ENCODE measurements at places on chromosomes 13 and 19.

- DNase-seq: no peak
These were observed 7.7 kb downstream of the PLEKHJ1 start for GRCh38 chr19:2228157-2229030.

- no peak for DNase-seq
These were observed 130.7 kb downstream of the MYO16 start for GRCh38 chr13:108760129-108760528.

DNA sequence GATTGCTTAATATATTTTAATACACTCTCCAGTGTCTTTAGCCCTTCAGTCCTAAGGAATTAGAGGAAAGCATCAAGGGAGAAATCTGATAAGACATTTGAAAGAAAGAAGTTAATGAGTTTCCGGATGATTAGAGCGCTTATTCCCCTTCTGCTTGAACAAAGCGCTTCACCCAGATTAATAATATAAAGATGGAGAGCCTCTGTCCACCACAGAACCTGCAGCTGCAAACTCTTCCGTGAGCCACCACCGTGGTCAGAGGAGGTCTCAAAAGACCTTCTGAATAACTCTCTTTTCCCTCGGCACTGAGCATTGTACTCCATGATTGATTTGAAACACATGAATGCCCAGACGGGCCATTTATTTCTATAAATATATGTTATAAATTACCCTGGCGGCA is 14.2 kb upstream of the TUBGCP3 start:
- DNase-seq: no peak

GRCh38 chr13:67140006-67140405 is 90.1 kb downstream of the PCDH9 start:
- DNase-seq: no peak

GRCh38 chr13:26168237-26168814 is 53.8 kb downstream of the RNF6 start:
- no peak for DNase-seq

- no peak for DNase-seq
These were observed 6.4 kb upstream of the ERCC5 start for GRCh38 chr13:102839462-102839861.

DNA sequence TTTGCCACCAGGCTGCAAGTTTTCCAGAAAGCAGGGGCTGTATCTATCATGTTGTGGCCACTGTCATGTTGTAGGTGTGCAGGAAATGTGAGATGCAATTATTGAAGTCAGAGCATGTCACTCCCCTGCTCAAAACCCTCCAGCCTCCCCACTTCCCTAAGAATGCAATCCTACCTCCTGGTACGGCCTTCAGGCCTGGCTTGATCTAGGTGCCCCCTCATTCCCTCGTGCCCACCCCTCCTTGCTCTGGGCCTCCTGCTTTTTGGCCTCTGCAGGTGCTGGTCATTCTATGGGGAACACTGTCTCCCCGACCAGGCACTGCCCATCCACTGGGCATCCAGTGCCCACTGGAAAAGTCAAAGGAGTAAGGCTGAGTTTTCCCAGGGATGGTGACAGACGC is 28.5 kb upstream of the MATK start:
- DNase-seq: no peak

GRCh38 chr19:4229179-4229931 is at the start of gene EBI3:
EBI3 (plus strand) TSS chr19:4229523; CDS start chr19:4229551, 28 bp downstream.
- DNase-seq: no peak

GRCh38 chr19:37817180-37817981 is 38.0 kb upstream of the ZNF573 start:
- no peak for DNase-seq

- no peak for DNase-seq
These were observed 66.8 kb upstream of the NPAS1 start for GRCh38 chr19:46952874-46953273.

- no peak for DNase-seq
These were observed 711 bp downstream of the FUT2 start for GRCh38 chr19:48696353-48697010.

DNA sequence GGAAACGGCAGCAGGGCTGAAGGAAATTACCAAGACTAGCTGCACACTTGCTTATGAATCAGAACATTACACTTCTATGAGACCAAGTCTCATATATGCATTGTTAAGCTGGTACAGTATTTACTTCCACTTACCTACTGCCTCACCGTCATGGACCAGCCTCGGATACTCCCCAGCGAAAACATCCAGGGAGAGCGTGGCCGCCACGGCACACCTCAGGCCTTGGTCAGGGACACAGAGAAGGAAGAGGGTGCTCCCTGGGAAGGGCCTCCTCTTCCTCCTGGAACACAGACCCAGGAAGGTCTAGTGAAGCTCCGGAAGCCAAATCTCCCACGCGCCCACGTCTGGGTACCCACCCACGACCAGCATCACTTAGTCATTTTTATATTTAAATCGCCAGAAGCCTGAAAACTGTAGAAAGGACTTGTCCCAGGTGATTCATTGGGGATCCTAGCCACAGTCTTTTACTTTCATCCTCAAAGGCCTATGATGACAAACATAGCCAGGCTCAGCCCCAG is 24.4 kb upstream of the MTIF3 start:
- DNase-seq: no peak

GRCh38 chr19:38333245-38333644 is 2.4 kb upstream of the CATSPERG start:
- no peak for DNase-seq

- DNase-seq: no peak
These were observed 40.8 kb upstream of the GPR183 start for GRCh38 chr13:99347911-99348451.

DNA sequence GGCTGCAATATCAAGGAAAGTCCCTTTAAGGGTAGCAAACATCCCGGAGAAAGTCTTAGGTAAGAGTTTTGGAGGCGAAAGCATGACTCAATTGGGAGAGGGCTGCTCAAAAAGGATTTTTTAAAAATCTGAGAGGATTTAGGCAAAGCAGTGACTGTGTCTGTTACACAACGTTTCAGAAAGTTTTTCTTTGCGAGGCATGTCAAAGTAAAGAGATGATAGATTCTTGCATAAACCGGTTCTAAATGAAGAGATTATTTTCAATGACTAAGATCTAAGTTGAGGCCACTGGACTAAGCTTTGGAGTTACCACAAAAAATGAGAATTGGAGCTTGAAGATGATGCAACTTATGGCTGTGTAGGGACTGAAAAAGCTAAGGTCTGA is 43.7 kb upstream of the ENOX1 start:
- DNase-seq: no peak

DNA sequence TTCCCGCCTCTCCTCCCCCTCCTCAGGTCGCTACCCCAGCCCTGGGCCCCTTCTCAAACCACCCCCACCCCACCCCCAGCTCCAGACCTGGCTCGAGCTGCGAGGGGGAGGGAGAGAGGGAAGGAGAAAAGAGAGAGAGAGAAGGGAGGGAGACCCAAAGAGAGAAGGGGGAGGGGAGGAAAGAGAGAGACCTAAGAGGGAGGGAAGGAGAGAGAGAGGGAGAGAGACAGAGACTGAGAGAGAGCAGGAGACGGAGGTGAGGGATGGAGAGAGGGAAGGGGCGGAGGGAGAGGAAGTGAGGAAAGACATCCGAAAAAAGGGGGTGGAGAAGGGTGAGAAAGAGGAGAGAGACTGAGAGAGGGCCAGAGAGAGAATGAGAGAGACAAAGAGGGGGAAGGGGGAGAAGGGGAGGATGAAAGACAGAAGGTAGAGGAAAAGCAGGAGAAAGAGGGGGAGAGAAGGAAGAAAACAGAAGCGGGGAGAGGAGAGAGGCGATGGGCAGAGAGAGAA is 2.0 kb upstream of the SPACA6 start:
- no peak for DNase-seq

GRCh38 chr13:46812301-46812797 is 15.4 kb upstream of the ESD start:
- DNase-seq: no peak

GRCh38 chr13:82136880-82137279 is 1745.4 kb downstream of the SLITRK1 start:
- no peak for DNase-seq

DNA sequence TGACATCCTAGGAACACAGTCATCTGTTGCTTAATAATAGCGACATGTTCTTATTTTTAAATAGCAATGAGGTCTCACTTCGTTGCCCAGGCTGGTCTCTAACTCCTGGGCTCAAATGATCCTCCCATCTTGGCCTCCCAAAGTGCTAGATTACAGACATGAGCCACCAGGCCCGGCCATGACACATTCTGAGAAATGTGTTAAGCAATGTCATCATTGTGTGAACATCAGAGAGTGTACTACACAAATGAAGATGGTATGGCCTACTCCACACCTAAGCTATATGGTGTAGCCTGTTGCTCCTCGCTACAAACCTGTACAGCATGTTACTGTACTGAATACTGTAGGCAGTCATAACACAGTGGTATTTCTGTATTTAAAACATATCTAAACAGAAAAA is 24.6 kb upstream of the GARRE1 start:
- no peak for DNase-seq

- no peak for DNase-seq
These were observed 3.5 kb downstream of the USP12 start for GRCh38 chr13:27168086-27168485.

DNA sequence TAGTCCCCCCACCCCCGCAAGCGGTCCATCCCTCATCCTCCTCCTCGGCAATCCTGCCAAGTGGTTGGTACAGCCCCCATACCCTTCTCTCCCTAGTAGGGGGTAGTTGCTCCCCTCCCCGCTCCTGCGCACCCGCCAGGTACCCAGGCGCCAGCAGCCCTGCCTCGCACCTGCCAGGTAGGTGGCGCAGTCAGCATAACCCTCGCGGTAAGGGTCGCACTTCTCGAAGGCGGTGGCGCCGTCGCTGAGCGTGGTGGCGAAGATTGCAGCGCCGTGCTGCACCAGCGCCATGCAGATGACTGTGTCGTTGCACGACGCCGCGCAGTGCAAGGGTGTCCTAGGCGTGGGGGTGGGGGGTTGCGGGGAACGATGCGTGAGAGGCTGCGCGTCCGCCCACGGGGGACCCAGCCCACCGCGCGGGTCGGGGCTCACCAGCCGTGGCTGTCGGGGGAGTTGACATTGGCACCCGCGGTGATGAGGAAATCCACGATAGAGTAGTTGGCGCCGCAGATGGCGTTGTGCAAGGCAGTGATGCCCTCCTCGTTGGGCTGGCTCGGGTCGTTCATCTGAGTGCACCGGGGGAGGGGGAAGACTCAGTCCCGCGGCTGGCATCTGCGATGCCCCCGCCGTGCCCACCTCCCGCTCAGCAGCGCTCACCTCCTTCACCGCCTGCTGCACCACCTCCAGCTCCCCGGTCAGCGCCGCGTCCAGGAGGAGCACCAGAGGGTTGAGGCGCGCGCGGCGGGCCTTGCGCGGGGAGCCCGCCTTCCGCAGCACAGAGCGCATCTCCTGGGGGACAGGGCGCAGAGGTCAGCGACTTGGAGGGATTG is 15.2 kb upstream of the ERCC2 start:
- no peak for DNase-seq

DNA sequence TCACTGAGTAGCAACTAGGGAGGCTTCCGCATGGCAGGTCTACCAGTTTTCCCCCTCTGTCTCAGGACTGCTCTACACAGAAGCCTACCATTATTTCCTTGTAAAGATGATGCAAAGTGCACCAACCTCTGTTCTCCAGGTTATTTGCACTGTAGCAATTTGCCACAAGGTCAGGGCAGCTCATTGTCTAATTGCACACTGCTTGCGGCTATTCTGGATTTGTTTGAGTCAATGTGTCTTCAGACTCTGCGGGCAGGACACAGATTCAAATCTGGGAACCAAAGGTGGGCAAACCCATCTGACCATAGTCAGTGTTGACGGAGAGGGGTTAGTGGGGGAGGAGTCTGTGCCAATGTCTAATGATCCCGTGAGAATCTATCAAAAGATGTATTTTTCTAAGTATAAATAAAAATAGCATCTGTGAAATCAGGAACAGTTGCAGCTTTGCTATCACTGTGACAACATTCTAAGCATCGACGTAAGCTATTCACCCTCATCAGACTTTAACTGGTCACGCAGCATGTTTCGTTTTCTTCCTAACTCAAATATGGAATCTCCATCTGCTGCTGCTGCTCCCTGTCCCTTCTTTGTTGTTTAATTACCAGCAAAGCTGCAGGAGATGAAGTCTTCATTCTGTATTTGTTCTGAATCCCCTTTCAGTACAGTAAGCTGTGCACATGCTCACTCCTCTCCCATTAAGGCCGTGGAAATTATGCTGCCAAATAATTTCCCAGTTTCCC is 26.4 kb downstream of the CYSLTR2 start:
- no peak for DNase-seq

- no peak for DNase-seq
These were observed 80.5 kb downstream of the GPC6 start for GRCh38 chr13:93307136-93307535.

GRCh38 chr19:29583196-29583999 is 22.7 kb upstream of the POP4 start:
- no peak for DNase-seq

DNA sequence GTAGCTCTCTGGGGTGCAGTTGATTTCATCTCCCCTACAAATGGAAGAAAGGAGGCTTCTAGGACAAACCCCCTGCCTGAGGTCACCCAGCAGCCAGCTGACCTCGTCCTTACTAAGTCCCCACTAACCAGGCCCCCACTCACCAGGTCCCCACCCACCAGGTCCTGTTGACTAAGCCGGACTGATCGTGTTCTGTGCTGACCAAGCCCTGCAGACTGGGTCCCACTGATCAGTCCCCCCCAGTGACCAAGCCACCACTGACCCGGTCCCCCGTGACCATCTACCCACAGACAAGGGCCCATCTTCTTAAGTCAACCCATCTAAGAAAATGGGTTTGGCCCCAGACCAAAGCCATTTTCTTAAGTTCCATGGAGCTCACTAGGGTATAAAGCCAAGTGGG is 36.8 kb upstream of the TPM4 start:
- DNase-seq: no peak

- no peak for DNase-seq
These were observed 22.9 kb upstream of the OR10H1 start for GRCh38 chr19:15838351-15838750.

DNA sequence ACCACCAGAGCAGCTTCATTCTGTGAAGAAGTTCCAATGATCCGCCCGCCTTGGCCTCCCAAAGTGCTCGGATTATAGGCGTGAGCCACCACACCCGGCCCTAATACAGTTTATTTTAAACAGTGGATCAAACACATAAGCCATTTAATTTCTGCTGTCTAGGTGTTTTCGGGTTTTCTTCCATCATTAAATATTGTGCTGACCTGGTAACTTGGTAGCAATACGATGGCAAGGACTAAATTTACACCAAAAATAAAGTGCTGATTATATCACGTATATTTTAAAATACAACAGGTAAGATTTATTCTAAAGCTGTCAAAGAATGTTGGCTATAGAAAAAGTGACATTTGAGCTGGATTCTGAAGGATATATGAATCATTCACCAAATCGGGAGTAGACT is 1.3 kb downstream of the MED4 start:
- no peak for DNase-seq

GRCh38 chr19:42315024-42315423 is 1.9 kb downstream of the TMEM145 start:
- DNase-seq: no peak

DNA sequence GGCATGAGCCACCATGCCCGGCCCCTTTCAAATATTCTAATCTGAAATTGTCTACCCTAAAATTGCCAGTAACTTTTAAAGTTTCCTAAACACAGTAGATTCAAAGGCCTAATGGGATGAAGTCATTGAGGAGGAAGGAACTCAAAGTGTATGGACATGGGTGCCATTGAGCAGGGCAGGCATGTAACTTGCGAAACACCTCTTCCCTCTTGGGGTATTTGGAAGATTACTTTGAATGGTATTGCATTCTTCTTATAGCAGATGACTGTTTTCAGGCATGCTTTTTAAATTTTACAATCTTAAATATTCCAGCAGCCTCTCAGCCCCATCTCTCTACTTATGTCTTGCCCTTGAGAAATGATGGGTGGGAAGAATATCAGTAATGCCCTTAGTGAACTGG is 21.0 kb downstream of the TM9SF2 start:
- DNase-seq: no peak

All from HCT116 (cell line).